Ovary (tissue), 10 donors: ENCODE measurements at places on chromosomes 1 and 21.

GRCh38 chr1:208098773-208099172, 145.4 kb downstream of the PLXNA2 start:
- no peaks in the 10 kb centered on the region for H3K36me3 ChIP-seq
- DNase-seq, result no peak
- H3K4me1 ChIP-seq, result peaks cover 10% of the 10 kb centered on the region
- H3K27ac ChIP-seq, result no peak overlapping the region

- H3K4me3 ChIP-seq, result no peak overlapping the region
- H3K27me3 ChIP-seq, result no peaks in the 10 kb centered on the region
- DNase-seq, result no peak
- H3K4me1 ChIP-seq, result no peaks in the 10 kb centered on the region
- no peaks in the 10 kb centered on the region for H3K36me3 ChIP-seq
Observed at GRCh38 chr1:21469581-21469980, 29.6 kb downstream of the NBPF3 start.

DNA sequence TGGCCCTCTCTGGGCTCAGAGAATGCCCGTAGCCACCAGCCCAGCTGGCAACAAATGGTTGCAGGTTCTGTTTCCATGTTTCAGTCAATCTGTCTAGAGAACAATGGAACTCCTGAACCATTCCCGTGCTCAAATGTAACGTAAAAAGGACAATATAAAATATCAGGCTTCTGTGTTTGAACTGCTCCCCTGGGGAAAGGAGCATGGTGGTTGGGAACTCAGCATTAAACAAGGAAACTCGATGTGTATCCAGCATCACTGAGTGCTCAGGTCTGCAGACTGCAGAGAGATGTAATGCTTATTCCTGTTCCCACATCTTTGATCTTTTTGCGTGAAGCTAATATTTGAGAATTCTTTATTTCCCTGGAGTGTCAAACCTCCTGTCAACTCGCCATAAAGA, 326.5 kb downstream of the KIF26B start:
- DNase-seq, result no peak
- H3K27me3 ChIP-seq, result no peaks in the 10 kb centered on the region
- H3K36me3 ChIP-seq, result no peaks in the 10 kb centered on the region

DNA sequence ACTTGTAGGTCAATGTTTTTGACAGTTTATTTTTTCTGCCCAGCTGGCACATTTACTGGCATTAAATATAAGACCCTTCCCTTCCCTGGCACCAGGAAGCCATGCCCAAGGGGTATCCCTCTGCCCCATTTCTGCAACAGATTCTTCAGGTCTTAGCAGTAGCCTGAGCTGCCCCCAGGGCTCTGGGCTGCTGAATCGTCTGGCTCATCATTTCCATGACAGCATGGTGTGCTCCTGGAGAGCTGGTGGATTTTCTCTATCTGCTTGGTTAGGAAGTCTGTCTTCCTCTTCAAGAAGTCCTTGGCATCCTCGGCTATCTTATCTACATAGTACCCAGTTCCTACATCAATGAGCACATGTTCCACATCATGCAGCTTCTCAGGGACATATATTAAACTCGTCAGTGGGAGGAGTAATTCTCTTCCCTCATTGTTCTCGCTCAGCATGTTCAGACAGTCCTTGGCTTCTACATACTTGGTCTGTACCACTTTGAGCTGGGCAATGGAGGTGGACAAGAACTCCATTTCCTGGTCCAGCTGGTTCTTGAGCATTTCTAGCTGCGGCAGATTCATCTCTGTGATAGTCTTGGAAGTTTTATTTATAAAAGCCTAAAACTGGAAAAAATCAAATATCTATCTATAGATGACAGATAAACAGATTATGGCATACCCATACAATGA, 23.5 kb downstream of the MIA3 start:
- H3K27me3 ChIP-seq, result no peaks in the 10 kb centered on the region
- peaks cover 6% of the 10 kb centered on the region for H3K4me1 ChIP-seq
- no peak overlapping the region for H3K4me3 ChIP-seq
- no peak for DNase-seq

DNA sequence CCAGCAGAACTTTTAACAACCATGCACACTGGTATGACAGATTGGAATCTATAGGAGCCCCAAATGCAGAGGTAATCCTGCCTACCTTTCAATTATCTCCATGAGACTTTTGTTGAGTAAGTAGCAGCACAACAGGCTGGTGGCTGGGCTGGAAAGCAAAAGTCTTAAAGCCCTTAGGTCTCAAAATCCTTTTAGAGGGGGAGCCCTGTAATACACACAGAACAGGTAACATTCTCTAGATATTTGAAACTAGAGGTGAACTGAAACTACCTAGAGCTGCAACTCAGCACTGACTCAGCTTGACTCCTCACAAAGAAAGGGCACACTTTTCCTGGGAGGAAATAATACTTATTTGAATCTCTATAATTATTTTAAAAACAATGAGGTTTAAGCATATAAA, 71.5 kb downstream of the CLCA4 start:
- H3K27me3 ChIP-seq, result no peaks in the 10 kb centered on the region
- H3K4me3 ChIP-seq, result no peak overlapping the region
- no peaks in the 10 kb centered on the region for H3K4me1 ChIP-seq
- H3K36me3 ChIP-seq, result no peaks in the 10 kb centered on the region
- DNase-seq, result no peak

- no peaks in the 10 kb centered on the region for H3K4me1 ChIP-seq
- H3K4me3 ChIP-seq, result no peak within 1 kb of the TSS
- DNase-seq, result no peak
- H3K27me3 ChIP-seq, result no peaks in the 10 kb centered on the region
Observed at GRCh38 chr1:160885042-160885441, at the start of gene ITLN1. Gene ITLN1 (minus strand): TSS chr1:160885180. CDS start chr1:160884877, 303 bp downstream.

DNA sequence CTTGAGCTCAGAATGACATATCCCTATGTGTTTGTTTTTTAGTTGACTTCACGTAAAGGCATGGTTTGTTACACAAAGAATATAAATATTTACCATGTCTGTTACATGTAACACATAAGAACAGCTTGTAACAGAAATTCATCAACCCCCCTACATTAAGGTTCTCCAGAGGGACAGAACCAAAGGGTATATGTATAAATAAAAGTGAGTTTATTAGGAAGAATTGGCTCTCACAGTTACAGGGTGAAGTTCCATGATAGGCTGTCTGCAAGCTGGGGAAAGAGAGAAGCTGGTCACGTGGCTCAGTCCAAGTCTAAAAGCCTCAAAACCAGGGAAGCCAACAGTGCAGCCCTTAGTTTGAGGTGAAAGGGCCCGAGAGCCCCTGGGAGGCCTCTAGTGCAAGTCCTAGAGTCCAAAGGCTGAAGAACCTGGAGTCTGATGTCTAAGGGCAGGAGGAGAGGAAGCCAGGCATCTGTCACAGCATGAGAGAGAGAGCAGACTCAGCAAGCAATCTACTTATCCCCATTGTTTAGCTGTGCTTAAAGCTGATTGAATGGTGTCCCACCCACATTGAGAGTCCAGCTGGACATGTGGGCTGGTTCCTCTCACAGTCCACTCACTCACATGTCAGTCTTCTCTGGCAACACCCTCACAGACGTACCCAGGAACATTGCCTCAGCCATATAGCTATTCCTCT, 15.8 kb downstream of the THRAP3 start:
- H3K36me3 ChIP-seq, result no peaks in the 10 kb centered on the region
- no peak for DNase-seq
- no peak overlapping the region for H3K4me3 ChIP-seq
- H3K27me3 ChIP-seq, result no peaks in the 10 kb centered on the region
- H3K4me1 ChIP-seq, result peaks cover 2% of the 10 kb centered on the region

- DNase-seq, result no peak
- peak overlapping the region; percentile 70 for H3K27ac ChIP-seq
- peaks cover 2% of the 10 kb centered on the region for H3K4me1 ChIP-seq
- no peaks in the 10 kb centered on the region for H3K36me3 ChIP-seq
Observed at GRCh38 chr1:193104502-193104906, 710 bp downstream of the GLRX2 start.

GRCh38 chr21:31497914-31498313, 153.9 kb upstream of the TIAM1 start:
- no peaks in the 10 kb centered on the region for H3K36me3 ChIP-seq
- DNase-seq, result no peak
- H3K27ac ChIP-seq, result no peak overlapping the region
- no peak overlapping the region for H3K4me3 ChIP-seq
- H3K27me3 ChIP-seq, result no peaks in the 10 kb centered on the region

GRCh38 chr1:14625572-14625971, 27.1 kb downstream of the KAZN start:
- H3K27ac ChIP-seq, result no peak overlapping the region
- H3K4me3 ChIP-seq, result no peak overlapping the region
- no peaks in the 10 kb centered on the region for H3K36me3 ChIP-seq
- H3K4me1 ChIP-seq, result peaks cover 1% of the 10 kb centered on the region

- H3K4me1 ChIP-seq, result no peaks in the 10 kb centered on the region
- H3K4me3 ChIP-seq, result no peak overlapping the region
- no peak overlapping the region for H3K27ac ChIP-seq
- no peaks in the 10 kb centered on the region for H3K27me3 ChIP-seq
- no peaks in the 10 kb centered on the region for H3K36me3 ChIP-seq
Observed at GRCh38 chr1:12413664-12414410, 184.0 kb downstream of the VPS13D start.

- no peaks in the 10 kb centered on the region for H3K27me3 ChIP-seq
- no peak overlapping the region for H3K27ac ChIP-seq
- H3K4me3 ChIP-seq, result no peak overlapping the region
Observed at GRCh38 chr1:159598196-159598595, 10.6 kb downstream of the APCS start.

- H3K27ac ChIP-seq, result peak overlapping the region; percentile 56
- no peaks in the 10 kb centered on the region for H3K36me3 ChIP-seq
- H3K4me1 ChIP-seq, result no peaks in the 10 kb centered on the region
- DNase-seq, result peak; percentile 51
- no peaks in the 10 kb centered on the region for H3K27me3 ChIP-seq
- H3K4me3 ChIP-seq, result peak overlapping the region; percentile 40
Observed at GRCh38 chr1:28329395-28330153, 734 bp downstream of the MED18 start.

- H3K27me3 ChIP-seq, result no peaks in the 10 kb centered on the region
- no peak overlapping the region for H3K4me3 ChIP-seq
- H3K27ac ChIP-seq, result no peak overlapping the region
- no peaks in the 10 kb centered on the region for H3K4me1 ChIP-seq
Observed at GRCh38 chr21:28944296-28944695, 48.4 kb downstream of the LTN1 start.

GRCh38 chr21:45330075-45330781, 42.5 kb upstream of the POFUT2 start:
- no peak overlapping the region for H3K27ac ChIP-seq
- peaks cover 13% of the 10 kb centered on the region for H3K4me1 ChIP-seq
- H3K36me3 ChIP-seq, result no peaks in the 10 kb centered on the region
- H3K27me3 ChIP-seq, result no peaks in the 10 kb centered on the region

DNA sequence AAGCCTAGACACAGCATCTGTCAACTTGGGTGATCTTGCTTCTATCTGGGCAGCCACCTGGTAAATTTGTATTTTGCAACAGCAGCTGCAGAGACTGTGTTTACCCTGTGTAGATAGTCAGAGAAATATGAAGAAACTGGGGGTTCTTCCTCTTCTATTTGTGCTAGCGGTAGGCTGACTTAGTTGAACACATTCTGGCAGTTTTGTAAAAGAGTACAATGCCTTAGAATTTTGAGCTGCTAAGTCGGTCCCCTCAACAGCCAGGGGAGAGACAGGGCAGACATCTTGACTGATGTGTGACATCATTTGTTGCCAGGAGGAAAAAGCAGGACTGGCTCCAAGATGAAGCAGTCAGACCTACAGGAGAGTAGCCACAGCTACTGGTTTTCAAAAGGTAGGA, 53.7 kb downstream of the KCNJ6 start:
- no peaks in the 10 kb centered on the region for H3K4me1 ChIP-seq
- no peaks in the 10 kb centered on the region for H3K27me3 ChIP-seq
- H3K36me3 ChIP-seq, result no peaks in the 10 kb centered on the region
- DNase-seq, result no peak
- H3K27ac ChIP-seq, result no peak overlapping the region

GRCh38 chr1:160971618-160972056, 17.0 kb upstream of the ITLN2 start:
- H3K27me3 ChIP-seq, result no peaks in the 10 kb centered on the region
- no peak overlapping the region for H3K27ac ChIP-seq
- no peaks in the 10 kb centered on the region for H3K36me3 ChIP-seq
- H3K4me3 ChIP-seq, result no peak overlapping the region
- no peak for DNase-seq

DNA sequence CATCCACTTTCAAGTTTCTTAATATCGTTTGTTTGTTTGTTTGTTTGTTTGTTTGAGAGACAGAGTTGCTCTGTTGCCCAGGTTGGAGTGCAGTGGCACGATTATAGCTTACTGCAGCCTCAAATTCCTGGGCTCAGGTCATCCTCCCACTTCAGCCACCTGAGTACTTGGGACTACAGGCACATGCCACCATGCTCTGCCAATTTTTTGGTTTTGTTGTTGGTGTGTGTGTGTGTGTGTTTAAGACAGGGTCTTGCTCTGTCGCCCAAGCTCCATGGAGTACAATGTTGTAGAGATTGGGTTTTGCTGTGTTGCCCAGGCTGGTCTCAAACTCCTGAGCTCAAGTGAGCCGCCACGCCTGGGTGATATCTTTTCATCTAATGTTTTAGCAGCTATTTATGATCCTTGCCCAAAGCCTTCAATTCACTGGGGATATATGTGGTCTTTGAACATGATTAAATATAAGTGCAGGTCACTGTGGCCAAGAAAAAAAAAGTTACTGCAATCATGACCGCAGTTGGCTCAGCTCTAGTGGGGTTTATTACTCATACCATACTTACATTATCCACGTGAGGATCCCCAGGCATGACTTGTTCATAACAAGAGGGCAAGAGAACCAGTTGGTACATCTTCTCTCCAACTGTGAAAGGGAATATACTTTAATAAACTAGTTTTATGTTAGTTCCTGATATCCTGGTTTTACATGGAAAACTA, 8.0 kb downstream of the RRP1B start:
- no peaks in the 10 kb centered on the region for H3K36me3 ChIP-seq
- H3K27ac ChIP-seq, result no peak overlapping the region
- H3K4me3 ChIP-seq, result no peak overlapping the region
